ENCODE measurements at places on chromosomes 13 and 19.

GRCh38 chr13:103730407-103730806 is 664.2 kb upstream of the SLC10A2 start:
- no peak for DNase-seq

- DNase-seq, result no peak
These were observed 1.7 kb upstream of the BCAM start for GRCh38 chr19:44807162-44807561.

- DNase-seq, result no peak
These were observed 276.6 kb upstream of the ZNF507 start for GRCh38 chr19:32068793-32069192.

DNA sequence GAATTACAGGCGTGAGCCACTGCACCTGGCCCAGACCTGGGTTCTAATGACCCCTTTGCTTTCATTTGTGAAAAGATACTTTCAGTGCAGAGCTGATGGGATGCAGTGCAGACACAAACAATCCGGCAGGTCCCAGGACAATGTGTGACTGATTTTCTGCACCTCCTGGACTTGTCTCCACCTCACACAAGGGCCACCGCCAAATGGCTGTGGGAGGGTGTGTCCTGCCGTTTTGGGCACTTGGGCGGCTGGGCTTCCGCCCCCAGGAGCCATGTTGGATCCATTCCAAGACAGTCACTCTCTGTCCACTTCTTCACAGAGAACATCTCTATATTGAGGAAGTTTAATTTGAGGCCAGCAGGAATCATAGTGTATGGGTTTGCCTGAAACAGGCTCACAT is 112.3 kb upstream of the ZNF507 start:
- DNase-seq, result no peak

DNA sequence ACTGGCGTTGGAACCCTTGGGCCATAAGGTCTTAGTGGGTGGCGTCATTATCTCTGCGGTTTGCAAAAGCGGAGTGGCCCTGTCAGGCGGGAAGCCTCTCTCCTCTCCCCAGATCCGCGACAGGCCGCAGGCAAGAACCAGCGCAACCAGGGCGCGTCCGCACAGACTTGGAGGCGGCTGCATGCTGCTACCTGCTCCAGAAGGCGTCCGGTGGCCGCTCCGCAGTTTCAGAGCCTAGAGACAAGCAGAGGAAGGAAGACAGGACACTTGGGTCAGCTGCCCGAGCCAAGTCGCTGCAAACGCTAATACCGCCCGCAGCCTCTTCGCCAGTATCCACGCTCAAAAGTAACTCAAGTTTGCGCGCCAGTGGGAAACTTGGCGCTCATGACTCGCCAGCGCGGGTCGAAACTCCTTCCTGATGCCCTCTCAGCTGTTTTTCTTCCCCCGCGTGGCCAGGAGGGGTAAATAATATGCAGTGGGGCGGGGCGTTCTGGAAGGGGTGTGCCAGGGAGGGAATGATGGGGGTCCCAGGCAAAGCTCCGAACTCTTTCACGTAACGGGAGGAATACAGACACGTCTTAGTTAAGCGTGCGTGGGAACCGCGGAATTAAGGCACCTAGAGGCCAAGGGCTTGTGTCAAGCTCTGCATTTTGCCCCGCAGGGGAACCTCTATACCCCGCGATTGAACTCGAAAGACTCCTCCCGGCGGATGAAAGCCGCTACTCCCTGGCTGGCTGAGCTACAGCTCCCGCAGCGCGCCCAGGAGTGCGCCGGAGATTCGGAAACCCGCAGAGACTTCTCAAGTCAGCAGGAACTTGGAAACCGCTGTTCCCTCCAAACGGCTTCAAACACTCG is at the start of gene EDNRB:
Gene EDNRB (minus strand): TSS at position 441 of the 855 bp plus-strand sequence. CDS start 258 bp downstream, at position 183.
- DNase-seq, result no peak

GRCh38 chr19:14530005-14530348 is 583 bp downstream of the TECR start:
- no peak for DNase-seq

- no peak for DNase-seq
These were observed 56.1 kb upstream of the STK24 start for GRCh38 chr13:98632961-98633360.

DNA sequence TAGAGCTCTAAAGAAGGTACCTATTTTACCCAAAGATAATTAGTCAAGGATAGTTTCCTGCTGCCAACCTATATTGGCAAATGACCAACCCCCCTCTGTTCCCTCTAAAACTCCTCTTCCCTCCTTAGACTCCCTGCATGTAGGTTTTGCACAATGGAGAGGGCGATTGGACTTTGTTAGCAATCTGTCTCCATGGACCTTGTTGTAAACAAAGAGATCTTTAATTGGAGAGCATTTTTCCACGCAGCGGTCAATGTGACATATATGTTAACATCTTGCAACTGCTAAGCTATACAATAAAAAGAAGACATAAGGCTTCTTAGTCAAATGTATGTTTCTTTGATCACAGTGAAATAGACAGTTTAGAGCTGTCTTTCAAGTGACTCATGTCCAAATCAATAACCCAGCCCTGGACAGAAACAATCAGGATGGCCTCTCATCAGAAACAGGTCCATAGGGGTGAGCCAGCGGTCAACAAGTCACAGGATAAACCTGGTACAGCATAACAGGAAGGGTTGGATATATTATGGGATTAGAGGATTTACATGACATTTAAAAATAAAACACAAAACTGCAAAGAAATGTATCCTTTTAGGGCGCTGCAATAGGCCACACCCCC is 69.7 kb upstream of the UBL3 start:
- no peak for DNase-seq

DNA sequence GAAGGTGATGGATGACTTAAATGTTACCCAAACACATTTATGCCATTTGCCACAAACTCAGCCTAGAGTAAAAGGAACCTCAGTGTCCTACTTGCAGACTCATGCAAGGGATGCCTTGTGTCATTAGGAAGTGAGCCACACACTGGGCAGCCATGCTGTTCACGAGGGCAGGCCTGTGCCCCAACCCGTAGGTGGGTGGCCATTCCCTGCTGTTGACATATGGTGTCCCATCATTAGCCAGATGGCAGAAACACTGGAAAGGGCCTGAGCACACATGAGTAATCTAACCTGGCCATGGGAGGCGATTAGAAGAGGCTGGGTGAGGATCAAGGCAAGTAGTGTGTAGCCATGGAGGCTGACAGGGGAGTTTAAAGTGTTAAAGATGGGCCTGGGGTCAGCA is 9.7 kb upstream of the LRCH1 start:
- no peak for DNase-seq

- DNase-seq, result no peak
These were observed 91.9 kb upstream of the TEX29 start for GRCh38 chr13:111228262-111229144.

- DNase-seq, result no peak
These were observed 245.2 kb downstream of the TBC1D4 start for GRCh38 chr13:75236774-75237173.

DNA sequence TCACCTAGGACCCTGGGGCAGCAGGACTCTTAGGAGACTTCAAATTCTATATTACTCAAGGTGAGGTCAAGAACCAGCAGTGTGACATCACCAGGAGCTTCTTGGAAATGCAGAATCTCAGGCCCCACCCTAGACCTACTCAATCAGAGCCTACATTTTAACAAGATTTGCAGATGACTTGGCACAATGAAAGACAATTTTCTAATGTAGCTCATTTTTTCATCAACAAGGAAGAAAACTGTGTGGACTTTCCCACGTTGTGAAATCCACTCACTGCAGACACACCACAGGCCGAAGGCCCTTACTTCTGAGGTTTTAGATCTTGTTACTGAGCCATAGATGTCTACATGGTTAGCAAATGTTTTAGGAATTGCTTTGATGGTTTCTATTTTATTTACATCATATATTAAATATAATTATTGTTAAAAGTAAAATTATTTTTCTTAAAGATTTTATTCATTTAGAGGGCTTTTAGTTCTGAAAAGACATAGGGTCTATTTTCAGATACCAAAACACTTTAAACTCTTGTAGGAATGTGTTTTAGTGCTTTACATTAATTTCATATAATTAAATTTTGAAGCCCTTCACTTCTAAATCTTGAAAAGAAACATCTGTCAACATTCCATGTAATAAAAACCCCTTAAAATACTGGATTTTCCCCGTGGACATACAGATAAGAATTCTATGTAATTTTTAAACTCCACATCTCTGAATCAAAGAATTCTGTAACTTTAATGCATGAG is 18.5 kb upstream of the STARD13 start:
- DNase-seq, result no peak

DNA sequence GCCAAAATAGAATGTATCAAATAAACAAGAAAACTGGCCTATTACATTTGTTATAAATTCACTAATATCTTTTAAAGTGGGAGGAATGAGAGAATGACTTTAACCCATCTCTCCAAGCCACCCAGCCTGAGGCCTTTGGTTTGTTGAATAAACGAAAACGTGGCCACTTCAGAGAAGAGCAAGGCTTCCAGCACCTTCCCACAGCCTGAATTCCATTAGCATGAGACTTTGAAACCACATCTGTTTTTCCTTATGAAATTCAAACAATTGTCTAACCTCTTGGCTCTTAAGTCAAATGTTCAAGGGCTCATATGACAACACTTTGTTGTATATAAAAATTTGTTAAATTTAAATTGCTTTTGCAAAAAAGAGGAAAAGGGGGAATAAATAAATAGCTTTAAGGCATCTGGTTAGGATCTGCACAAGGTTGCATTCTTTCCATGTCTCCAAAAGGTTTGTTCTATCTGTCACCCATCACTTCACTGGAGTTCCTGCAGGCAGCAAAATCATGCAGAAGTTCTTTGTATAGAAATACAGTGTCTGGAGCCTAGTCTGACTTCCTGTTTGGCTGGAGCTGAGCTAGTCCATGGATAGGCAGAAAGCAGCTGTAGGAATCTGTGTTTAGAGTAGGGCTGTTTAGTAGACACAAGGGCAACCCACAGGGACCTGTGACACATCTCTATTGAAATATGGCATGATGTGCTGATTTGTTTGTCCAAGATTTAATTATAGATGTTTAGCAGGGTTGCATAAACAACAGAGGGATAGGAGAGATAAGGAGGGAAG is 502.3 kb downstream of the KCTD12 start:
- DNase-seq, result peak; percentile 88

DNA sequence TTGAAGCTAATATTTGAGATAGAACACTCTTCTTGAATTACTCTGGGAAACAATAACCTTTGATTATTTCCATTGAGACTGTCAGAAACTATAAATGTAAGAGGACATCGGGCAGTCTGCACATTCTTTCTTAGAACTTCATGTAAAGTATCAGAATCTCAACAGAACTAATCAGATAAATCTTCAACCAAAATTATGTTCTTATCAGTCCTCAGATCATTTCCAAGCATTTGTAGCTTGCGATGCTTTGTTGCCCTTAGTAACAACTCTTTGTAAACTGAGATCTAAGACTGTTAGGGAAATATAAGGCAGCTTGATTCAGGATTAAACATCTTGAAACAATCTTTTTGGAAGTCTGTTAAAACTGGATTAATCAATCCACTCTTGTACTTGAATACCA is 70.3 kb downstream of the FNDC3A start:
- DNase-seq, result no peak

DNA sequence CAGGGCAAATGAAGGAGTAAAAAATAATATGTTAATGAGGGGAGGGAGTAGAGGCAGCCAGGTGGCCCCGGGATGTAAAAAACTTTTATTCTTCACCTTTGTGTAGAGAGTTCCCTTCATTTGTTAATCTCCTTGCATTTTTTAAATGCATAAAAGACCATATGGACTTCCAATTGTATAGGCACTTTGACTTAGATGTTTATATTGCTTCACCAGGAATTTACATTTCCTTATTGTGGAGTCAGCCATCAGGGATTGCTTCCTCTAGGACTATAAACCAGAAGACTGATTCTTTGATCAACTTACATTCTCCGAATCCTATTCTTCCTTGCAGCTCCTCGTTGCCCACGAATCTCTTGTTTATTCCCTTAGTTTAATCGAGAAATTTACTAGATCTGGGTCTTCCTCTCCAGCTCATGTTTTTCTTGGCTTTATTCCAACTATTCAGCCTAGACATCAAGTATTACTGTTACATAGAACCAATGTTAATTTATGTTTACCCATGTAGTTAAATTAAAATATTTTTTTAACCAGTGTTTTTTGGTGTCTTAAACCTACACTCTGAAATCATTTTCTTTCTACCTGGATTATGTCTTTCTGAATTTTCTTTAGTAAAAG is 1187.0 kb upstream of the SLC10A2 start:
- DNase-seq, result no peak

All from muscle of back (tissue), 13 donors.